ENCODE measurements at places on chromosomes 12 and 14.

GRCh38 chr12:86122846-86123468 lies 133.2 kb downstream of the MGAT4C start:
- no peak for DNase-seq

- DNase-seq = no peak
Measured at GRCh38 chr14:103122947-103123633, at the start of gene TNFAIP2. TNFAIP2 (plus strand) TSS chr14:103123461; CDS start chr14:103126458, 2,997 bp downstream.

GRCh38 chr12:54229624-54230212 lies 40.9 kb upstream of the SMUG1 start:
- DNase-seq = no peak

GRCh38 chr12:117111386-117111785 lies 12.2 kb upstream of the TESC start:
- DNase-seq = no peak

DNA sequence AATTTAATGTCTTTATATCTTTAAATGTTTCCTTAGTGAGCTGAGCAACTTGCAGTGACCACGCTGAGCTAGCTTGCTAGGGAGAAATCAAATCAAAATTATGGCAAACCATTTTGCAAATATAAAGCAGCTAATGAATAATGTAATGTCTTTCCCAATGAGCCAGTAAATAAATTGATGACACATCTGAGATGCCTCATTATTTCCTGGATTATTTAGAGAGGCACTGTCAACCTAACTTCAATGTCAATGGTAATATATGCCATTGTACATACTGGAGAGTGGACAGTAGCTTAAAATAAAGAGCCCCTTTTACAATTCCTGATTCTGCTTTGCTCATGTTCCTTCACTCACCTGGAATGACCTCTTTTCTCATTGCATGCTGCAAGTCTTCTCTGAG lies 182.6 kb downstream of the PHLDA1 start:
- DNase-seq = no peak

GRCh38 chr12:51405801-51406207 lies 14.6 kb upstream of the GALNT6 start:
- DNase-seq = no peak

- DNase-seq = no peak
Measured at GRCh38 chr14:36009643-36010042, 166.9 kb downstream of the PTCSC3 start.

DNA sequence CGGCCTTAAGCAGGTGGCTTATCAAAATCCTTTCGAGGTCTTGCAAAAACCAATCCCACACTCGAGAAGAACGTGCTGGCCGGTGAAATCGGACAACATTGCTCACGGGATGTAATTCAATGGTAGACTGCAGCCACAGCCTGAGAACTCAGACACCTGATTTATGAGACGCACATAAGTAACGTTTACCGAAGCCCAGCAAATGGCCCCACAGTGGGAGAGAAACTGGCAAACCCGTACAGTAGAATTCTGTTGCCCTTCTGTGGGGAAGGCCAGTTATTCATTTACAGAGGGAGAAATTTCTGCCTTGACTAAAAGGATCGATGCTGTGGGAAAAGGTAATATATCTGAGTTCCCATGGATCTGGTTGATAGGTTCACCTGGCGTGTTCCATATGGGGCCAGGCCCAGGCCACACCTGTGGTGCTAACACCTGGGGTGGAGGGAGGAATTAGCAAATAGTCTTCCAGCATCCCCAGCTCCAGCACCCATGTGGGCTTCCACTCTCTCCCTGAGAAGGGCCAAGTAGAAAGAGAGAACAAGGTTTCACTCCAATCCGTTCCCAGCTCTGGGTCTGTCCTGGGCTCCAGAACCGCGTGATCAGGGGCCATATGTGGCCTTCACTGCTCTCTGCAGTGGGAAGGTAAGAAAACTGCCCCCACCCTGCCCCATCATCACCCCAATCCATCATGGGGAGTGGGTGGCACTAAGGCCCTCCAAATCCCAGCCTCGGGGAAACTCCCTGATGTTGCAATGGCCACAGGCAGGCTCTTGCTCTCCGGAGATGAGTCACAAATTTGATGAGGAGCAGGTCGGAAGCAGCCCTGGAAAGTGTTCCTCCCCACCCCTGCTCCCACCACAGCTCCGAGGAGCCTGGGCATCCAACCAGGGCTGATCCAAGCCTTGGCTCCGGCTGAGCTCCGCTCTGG lies 12.7 kb downstream of the BDKRB1 start:
- no peak for DNase-seq

- DNase-seq = peak; percentile 79
Measured at GRCh38 chr14:89618811-89619551, 201.9 kb upstream of the FOXN3 start.

GRCh38 chr14:32657081-32657480 lies 281.6 kb upstream of the NPAS3 start:
- DNase-seq = no peak

GRCh38 chr12:56724701-56724971 lies 463 bp downstream of the NACA start:
- no peak for DNase-seq

GRCh38 chr12:120515496-120515895 lies 13.5 kb downstream of the COQ5 start:
- no peak for DNase-seq

DNA sequence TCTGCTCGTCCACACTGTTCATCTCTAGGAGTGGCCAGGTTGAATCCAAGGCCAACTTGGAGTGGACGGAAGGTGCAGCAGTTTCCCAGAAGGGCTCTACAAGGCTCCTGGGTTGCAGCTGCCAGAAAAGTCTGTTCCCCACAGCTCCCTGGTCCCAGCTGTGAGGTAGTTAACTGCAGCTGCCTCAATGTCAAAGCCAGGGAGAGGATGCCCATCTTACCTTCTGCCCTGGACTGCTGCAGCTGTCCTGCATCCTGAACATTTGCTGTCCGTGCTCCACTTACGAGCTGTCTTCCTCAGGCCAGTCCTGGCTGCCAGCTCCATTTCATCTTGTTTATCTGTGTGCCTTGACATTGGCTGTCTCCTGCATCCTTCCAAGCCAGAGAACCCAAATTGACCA lies 227.3 kb downstream of the SLC41A2 start:
- DNase-seq = no peak

Measured in coronary artery (tissue), 2 donors.